Left ventricle myocardium inferior (tissue), 1 donor: ENCODE measurements at places on chromosomes 5 and 9. TPM values are rescaled to one million over a fixed set of nuclear protein-coding genes. Genes with fewer than 3 reads are reported as not detected.

DNA sequence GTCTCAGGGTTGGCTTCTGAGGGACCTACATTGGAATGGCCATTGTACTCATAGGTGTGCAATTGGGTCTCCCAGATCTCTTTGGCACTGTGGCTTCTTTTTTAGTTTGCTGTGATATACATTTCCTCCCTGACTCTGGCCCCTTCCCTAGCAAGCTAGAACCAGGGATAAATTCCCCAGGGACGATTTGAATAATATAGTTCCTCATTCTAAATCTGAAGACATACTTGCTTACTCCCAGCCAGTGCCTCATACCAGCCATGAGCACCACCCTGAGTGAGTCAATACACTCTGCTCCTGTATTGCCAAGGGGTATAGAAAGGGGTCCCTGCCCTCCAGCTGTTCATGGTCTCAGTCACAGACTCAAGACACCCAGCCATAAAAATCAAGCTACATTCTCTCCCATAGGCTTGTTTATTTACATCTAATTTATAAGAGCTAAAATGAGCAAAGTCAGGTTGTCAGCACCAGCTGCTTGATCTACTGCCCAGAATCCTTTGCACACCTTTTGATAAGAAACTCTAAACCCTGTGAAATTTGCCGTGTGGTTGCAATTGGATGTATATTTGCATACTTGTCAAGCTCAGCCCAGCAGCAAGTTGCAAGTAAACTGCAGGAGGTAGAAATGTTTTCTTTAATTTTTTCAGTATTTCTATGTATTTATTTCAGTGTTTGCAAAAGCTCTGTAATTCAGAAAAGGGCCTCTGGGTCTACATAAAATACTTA lies 219.9 kb upstream of the IRX1 start:
- DNase-seq = no peak

- DNase-seq = no peak
Measured at GRCh38 chr5:142977363-142978051, 207.3 kb downstream of the ARHGAP26 start.

- DNase-seq = no peak
Measured at GRCh38 chr5:56055859-56056258, 61.1 kb upstream of the IL6ST start.

IFNA6 gene
- not detected for total RNA-seq

DNA sequence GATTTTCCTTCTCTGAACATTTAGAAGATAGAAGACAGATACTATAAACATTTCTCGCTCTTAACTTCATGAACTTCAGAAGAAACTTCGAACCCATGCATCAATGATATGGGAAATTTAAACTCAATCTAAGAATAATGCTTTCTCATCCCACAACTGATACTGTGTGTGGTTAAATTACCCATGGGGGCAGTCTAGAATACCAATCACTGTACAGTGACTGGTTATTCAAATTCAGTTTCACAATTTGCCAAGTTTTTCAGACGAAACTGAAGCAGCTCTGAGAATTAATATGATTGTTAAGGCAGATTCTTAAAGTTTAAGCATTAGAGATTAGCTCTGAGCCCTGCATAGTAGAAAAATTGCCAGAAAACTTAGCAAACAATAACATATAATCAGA lies 431.0 kb downstream of the SH3GL2 start:
- DNase-seq = no peak

GRCh38 chr5:89351222-89351621 lies 468.2 kb upstream of the MEF2C start:
- DNase-seq = no peak

DNA sequence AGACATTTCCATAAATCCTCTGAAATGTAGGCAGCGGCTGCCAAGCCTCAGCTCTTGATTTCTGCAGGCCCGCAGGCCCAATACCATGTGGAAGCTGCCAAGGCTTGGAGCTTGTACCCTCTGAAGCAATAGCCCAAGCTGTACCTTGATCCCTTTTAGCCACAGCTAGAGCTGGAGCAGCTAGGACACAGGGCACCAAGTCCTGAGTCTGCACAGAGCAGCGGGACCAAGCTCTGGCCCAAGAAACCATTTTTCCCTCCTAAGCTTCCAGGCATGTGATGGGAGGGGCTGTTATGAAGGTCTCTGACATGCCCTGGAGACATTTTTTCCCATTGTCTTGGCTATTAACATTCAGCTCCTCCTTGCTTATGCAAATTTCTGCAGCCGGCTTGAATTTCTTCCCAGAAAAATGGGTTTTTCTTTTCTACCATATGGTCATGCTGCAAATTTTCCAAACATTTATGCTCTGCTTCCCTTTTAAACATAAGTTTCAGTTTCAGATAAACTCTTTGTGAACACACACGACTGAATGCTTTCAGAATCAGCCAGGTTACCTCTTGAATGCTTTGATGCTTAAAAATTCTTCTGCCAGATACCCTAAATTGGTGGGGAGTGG lies 14.4 kb upstream of the ZFR start:
- DNase-seq = no peak

PPP2R2B gene
- 0.11 TPM for total RNA-seq

DNA sequence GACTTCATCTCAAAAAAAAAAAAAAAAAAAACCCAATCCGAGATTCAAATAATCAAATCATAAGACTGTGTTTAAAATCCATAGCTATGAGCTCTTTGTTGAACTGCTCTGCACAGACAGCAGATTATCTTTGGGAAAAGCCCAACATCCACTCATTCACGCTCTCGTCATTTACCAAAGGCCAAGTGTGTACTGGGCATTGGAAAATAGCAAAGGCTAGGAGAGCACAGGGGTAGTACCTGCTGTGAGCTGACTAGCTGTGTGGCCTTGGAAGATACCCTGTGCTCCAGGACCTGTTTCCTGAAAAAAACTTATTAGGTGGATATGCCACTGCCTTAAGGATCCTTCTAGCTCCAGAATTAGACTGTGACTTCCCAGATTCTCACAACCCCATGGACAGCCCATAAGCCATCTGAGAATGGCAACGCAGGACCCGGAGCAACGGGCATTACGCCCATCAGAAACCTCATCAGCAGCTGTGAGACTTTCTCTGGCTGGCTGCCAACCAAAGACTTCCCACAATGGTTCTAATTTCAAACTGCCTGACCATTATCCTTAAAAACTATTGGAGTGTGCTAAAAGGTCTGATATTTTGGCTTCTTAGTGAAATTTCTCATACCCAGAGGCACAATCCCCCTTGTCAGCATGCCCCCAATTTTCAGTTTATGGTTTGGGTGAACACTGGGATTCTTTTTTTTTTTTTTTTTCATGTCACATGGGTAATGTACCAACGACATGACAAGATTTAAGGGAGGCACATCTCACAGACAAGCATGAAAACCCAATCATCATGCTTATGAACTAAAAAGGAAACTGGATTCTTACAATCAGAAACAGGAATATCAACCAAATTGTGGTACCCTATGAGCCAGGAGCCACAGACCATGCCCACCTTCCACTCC lies 16.8 kb downstream of the SERINC5 start:
- DNase-seq = peak; percentile 72
